HFFc6 (cell line): ENCODE measurements at places on chromosomes 3 and 15.

- no peak for DNase-seq
Observed at GRCh38 chr3:141231952-141232823, 563 bp downstream of the PXYLP1 start.

GRCh38 chr3:94294806-94295205, 231.9 kb downstream of the NSUN3 start:
- no peak for DNase-seq

GRCh38 chr3:52841211-52841980, 6.6 kb upstream of the MUSTN1 start:
- no peak for DNase-seq

DNA sequence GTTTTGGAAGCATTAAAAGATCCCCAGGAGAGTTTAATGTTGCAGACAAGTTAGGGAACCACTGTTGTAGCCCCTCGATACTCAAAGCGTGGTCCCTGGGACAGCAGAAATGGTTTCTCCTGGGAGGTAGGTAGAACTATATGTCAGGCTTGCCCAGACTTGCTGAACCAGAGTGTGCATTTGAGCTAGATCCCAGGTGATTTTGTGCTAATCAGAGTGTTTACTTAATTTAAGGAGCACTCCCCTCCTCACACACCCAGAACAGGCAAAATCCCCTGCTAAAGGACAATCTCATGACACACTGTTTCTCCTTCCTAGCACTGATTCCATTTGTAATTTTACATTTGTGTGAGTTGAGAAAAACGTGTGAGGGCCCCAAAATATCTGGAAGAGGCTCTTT, 24.3 kb downstream of the LMCD1 start:
- no peak for DNase-seq

- DNase-seq, result no peak
Observed at GRCh38 chr3:173711619-173712018, 314.1 kb downstream of the NLGN1 start.

DNA sequence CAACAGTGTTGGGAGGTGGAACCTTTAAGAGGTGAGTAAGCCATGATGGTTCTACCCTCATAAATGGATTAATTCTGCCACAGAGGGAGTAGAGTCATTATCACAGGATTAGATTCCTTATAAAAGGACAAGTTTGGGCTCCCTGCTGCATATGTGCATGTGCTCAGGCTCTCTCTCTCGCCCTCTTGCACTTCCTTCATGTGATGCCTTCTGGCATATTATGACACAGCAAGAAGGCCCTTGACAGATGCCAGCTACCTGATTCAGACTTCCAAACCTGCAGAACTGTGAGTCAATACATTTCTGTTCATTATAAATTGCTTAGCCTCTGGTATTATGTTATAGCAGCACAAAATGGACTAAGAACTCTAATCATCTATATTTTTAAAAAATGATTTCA, 205.3 kb downstream of the CTNNB1 start:
- no peak for DNase-seq

DNA sequence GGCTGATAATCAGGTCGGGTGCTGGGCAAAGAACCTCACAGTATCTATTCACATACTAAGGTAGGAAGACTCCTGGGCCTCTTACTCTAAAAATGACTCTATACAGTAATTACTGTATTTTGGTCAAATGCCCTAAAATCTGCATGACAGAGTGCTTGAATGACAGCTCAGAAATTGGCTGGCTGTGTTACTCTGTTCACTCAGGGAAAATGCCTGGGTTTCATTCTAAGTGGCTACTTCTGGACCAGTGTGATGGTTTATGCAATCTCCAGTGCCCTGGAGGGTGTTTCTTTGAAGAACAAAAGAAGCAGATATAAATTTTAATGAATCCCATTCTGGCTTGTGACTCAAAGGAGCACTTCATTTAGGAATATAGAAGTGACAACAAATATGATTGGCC, 2.2 kb downstream of the GABRR3 start:
- no peak for DNase-seq

DNA sequence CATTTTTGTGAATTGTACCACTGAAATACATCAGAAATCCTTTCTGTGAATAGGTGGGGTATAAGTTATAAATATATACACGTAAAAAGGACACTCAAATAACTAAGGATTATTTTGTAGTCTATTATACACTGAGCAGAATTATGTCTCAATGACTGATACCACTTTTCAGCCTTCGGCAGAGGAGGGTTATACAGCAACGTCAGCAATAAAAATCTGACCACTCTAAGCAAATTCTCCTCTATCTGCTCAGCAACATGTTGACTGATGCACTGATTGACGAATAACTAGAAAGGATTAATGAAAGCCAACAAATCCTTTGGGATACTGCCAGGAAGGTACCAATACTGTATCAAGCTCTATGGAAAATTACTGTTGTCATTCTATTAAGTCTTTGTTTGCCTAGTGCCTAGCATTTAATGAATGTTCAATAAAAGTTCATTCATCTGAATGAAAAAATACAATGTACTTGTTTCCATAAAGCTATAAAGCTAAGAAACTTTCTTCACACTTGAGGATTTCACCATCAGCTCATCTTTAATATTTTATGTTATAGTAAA, 5.2 kb downstream of the ARPP19 start:
- DNase-seq, result no peak

DNA sequence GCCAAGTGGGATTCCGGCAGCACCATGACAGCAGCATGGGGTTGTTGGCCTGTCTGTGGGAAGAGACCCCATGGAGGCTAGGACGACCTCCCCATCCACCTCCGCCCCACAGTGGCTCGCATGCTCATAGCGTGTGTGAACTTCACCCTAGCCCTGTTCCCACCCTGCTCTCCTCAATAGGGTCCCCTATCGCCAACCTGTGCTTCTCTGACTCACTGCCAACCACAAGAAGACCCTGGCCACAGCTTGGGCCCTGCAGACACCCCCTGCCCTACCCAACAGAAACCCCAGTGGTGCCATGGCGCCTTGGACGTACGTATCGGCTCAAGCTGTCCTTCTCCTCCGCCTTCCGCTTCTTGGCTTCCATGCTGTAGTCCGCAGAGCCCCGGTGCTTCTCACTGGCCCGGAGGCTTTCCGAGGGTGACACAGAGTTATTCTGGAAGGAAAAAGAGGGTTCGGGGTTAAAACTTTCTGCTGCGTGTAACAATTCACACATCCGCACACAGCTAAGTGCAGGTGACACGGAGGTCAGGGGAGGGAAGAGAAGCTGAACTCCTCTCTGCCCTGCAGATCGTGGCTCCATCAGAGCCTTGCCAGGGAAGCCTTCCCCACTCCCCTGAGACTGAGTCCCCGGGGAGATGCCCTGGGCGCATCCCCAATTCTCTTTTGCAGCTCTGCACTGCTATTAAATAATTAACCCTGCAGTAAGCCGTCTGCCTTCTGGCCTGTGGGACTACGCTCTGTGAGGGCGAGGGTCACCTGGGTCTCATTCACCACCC, 37.3 kb downstream of the TLE3 start:
- no peak for DNase-seq

DNA sequence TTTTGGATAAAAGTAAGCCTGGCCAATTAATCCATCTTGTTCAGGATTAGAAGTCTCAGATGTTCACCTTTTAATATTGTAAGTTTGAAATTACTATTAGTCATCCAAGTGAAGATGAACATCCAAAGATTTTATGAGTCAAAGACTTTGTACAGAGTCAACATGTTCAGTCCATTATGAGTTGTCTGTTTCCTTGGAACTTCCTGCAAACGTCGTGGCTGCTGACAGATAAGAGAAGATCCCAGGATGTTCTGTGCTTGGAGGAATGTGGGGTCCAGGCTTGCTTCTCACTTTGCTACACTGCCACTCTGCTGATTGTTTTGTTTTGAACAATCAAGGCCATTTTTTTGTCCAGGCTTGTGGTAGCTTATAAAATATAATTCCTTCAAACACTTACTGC, 74.3 kb upstream of the SLCO2A1 start:
- DNase-seq, result peak; percentile 56

- no peak for DNase-seq
Observed at GRCh38 chr3:186529201-186529999, 14.8 kb downstream of the CRYGS start.

DNA sequence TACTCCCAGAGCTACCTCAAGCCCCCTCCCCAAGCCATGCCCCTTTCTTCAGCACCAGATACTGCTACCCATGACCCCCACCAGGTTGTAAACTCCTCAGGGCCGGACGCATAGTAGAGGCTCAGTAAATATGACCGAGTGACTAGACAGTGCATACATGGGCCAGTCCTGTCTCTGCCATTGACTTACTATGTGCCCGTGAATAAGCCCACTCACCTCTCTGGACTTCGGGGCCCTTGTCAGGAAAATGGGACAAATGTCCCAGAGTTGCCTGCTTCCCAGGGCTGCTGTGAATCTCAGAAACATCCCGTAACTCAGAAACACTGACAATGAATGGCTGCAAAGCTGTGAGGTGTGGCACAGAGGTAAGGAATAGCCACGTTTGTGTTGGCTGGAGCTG, 48.2 kb upstream of the FGD5 start:
- no peak for DNase-seq

- DNase-seq, result no peak
Observed at GRCh38 chr3:187328691-187329090, 37.2 kb upstream of the MASP1 start.

DNA sequence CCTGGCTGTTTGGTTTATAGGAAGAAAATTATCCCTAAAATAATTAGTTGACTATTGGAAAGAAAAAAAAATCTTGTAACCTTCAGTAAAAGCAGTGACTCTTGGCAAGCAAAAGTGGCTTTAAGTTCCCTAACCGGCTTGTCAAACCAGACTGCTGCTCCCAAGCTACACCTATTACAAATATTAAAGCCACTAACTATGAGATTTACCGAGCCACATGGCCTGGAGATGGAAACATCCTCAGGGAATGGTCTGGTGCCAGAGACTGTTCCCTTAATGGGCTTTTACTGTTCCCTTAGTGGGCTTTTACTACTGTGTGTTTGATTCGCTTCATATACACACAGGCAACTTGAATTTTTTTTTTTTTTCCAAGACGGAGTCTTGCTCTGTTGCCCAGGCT, 35.9 kb upstream of the ZNF774 start:
- DNase-seq, result no peak

DNA sequence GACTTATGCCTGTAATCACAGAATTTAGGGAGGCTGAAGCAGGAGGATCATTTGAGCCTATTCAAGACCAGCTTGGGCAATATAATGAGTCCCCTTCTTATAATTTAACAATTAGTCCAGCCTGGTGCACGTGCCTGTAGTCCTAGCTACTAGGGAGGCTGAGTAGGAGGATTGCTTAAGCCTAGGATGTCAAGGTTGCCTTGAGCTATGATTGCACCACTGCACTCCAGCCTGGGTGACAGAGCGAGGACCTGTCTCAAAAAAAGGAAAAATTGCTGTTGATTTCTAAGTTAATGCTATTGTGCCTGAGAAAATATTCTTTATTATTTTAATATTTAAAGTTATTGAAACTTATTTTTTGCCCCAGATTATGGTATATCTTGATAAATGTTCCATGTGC, 159.0 kb downstream of the NLGN1 start:
- DNase-seq, result no peak

- DNase-seq, result no peak
Observed at GRCh38 chr3:130823241-130823884, 70.5 kb upstream of the ATP2C1 start.

DNA sequence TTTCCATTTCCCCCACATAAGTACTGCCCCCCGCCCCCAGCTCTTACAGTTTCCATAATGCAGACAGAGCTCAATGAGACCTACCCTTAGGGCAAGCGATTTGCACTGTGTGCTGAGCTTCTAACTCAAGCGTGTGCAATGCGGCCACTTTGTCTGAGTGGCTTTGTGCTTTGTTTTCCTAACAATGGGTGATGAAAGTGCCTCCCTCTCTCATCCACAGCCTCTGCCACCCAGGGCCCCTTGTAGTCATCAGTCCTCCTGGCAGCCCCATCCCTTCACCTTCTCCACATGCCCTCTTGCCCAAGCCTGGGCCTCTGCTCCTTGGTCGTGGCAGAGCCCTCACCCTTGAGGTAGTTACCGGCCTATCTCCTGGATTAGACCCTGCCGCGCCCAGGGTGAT, 17.2 kb downstream of the DAPK2 start:
- DNase-seq, result no peak

GRCh38 chr15:62559381-62559733, 394.3 kb upstream of the C2CD4B start:
- no peak for DNase-seq

DNA sequence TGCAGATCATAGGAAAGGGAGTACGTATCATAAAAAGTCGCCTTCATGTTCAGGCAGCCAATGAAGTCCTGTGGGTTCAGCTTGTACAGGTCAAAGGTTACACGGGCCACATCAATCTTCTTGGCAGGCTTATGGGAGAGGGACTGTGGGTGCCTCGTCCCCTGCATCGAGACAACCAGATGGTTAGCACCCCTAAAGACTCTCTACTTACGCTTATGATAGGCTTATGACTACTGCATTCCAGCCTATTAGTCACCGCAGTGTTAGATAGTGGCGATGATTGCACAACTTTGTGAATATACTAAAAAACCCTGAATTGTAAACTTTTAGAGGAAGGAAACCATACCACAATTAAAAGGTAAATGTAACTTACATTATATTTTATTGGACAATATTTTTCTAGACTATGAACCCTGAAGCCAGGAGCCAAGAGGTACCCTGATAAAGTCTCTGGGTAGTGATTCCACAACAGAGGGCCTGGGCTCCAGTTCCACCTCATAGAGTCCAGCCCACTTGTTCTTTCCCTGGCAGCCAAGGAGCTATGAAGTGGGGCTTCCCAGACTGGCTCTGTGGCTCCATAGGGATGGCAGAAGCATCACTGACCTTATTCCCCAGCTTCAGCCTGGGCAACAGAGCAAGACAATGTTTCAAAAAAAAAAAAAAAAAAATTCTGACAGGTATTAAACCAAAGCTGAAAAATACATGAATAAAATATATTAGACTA, 2.5 kb upstream of the FANCD2 start:
- DNase-seq, result peak; percentile 79

DNA sequence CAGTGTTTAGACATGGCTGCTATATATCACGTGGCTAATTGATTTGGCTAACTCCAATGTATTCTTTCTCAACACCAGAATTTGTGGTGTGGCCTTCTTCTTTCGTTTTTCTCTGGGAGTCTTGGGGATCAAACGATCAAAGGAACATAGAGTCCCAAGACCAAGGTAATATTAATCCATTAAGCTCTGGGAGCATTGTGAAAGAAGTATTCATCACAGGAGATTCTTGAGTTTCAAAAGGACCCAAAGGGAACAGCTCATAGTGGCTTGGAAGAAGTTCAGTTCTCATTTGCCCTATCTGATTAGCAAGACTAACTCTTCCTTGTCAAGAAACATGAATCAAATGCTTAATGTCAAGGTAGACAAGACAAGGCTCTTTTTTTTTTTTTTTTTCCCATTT, 32.9 kb upstream of the TICRR start:
- DNase-seq, result no peak

DNA sequence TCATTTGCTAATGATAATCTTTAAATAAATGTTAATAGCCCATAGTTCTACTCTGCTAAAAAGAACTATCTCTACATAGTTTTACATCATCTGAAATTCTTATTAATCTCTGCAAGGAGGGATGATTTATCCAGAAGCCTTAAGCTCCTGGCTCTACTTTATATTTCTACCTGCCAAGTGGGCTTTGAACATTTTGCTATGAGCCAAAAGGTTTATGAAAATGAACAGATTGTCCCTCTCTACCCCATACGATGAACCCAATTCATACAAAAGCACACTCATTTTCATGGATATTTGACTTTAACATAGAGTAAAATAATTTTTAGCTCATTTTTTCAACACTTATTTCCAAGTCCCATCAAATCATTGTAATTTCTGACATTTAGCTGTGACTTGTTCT, 611.0 kb downstream of the NSUN3 start:
- no peak for DNase-seq
